ENCODE measurements at places on chromosomes 5 and 9.

- DNase-seq, result no peak
Observed at GRCh38 chr5:139524940-139525585, 36.1 kb upstream of the UBE2D2 start.

GRCh38 chr9:116468793-116469527, 218.1 kb upstream of the TRIM32 start:
- no peak for DNase-seq

DNA sequence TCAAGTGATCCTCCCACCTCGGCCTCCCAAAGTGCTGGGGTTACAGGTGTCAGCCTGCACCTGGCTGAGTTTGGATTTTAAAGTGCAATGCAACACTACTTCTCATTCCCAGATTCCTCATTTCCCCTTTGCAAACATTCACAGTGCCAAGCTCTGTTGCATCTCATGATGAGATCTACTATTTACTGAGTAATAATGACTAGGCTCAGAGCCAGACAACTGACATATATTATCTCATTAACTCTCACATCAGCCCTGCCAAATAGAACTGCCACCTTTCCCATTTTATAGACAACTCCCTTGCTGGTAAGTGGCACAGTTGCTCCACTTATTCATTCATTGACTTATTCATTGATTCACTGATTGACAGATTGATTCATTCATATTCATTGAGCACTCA, 7.0 kb downstream of the PDE6A start:
- no peak for DNase-seq

DNA sequence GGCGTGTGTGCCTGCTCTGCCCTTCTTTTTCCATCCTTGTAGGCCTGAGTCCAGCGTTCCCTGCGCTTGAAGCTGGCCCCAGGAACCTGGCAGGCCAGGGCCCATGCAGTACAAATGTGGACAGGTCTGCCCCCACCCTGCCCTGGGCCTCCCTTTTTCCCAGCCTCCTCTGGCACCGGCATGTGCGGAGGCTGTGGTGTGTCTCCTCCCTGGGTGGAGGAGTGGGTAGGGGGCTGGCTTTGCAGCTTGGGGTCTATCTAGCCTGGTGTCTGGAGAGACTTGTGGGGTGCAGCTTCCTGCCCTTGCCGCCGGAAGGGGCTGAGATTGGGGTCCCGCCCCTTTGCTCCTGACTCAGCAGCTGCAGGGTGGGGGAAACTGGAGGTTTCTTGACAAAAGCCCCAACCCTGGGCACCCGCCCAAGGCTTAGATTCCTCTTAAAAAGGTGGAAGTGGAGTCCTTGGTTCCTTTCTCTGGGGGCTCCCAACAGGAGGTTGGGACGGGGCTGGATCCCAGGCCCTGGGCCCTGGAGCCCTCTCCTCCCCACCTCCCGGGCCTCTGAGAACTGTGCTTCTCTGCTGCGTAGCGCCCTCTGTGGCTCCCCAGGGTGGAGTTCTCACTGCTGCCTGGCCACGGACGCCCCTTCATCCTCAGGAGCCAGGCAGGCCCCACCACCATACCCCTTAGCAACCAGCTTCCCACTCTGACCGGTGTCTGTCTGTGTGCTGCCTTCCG, 18.0 kb downstream of the RXRA start:
- no peak for DNase-seq

- no peak for DNase-seq
Observed at GRCh38 chr5:145787996-145788395, 47.1 kb downstream of the PRELID2 start.

GRCh38 chr5:151227918-151228447, 4.1 kb upstream of the CCDC69 start:
- DNase-seq, result no peak

DNA sequence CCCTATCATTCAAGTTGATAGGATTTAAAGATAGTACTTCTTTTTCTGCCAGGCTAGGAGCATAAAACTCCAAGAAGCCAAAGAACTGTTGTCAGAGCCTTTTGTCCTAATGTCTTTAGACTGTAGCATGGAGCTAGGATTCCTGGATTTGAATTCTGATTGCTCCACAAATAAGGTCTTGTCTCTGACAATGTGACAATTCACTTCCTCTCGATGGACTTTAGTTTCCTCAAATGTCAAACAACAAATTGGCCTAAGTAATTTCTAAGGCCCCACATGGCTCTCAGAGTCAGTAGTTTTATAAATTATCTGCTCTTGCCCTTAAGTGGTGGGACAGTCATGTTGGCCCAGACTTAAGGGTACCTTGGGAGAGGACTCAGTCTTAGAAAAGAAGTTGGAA, 36.7 kb downstream of the RFK start:
- DNase-seq, result no peak

DNA sequence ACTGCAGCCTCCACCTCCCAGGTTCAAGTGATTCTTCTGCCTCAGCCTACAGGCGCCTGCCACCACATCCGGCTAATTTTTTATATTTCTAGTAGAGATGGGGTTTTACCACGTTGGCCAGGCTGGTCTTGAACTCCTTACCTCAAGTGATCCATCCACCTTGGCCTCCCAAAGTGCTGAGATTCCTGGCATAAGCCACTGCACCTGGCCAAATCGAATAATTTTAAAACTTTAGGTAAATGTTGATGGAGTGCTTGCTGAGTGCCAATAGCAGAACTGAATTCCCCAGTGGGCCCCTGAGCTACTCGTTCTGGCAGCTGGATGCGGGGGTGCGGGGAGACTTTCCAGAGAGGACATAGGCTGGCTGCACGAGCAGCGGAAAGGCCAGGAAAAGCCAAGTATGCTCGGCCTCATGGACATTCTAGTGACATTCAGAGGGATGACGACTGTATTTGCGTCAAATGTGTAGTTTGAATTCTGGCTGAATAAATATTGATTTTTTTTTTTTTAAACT, 16.8 kb downstream of the TRAF2 start:
- DNase-seq, result no peak

DNA sequence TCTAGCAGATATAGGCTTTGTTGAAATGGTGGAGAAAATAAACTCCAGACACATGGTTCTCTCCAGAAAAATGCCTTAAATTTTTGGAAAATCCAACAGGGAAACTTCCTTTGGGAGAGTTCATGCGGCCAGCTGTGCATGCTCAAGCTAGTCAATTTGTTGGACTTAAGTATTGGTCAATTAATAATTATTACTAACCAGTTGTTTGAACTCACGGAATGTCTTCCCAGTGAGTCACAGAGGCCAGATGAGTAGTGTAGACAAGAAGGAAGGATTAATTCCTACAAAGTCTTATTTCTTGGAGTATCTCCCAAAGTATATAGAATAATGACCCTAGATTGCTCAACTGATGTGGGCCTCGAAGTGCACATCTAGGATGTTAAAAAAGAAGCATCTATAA, 103.6 kb downstream of the MACIR start:
- no peak for DNase-seq

GRCh38 chr5:73381590-73382400, 66.8 kb downstream of the FOXD1 start:
- DNase-seq, result peak; percentile 43

Measured in mesendoderm (in vitro differentiated cells).